ENCODE measurements at places on chromosomes 3 and 15. TPM values are rescaled to one million over a fixed set of nuclear protein-coding genes. Genes with fewer than 3 reads are reported as not detected.
A peak's percentile ranks its signal among the peaks of the same experiment; 100 is the strongest.

The SEMA6D gene
- 0.86 TPM for polyA plus RNA-seq

- DNase-seq, result peak; percentile 20
Measured at GRCh38 chr3:145898487-145898886, 262.5 kb downstream of the PLOD2 start.

GRCh38 chr15:58992181-58992580 is 4.7 kb downstream of the RNF111 start:
- no peak for DNase-seq

The PLEKHO2 gene
- polyA plus RNA-seq, result 32.3 TPM

DNA sequence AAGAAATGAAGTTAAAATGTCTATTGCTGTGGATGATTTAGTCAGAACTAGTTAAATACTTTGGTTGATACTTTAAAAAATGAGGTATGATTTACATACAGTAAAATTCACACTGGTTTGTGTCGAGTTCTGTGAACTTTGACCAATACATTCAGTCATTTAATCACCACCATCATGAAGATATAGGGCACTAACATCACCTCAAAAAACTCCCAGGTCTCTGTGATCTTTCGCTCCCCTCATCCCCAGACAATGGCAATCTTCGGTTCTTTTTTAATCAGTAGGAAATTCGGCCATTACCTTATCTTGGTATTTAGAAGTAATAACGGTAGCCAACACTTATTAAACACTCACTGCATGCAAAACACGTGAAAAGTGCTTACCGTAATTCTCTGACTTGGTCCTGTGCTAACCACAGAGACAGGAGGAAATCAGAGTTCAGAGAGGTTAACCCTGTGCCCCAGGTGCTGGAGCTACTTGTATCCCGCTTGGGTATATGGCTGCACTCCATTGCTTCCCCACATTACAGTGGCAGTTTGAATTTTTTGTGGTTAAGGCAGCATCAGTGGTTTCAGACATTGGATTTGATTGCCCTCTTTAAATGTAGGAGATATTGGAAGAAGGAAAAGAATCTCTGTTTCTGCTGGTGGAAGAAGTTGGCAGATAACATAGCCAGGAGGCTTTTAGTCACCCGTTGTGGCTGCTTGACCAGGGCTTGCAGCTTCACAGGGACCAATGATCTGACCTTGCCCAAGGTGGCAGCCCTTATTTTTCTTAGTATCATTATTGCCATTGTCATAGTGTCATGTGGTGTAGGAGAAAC is 4.2 kb downstream of the PLCL2 start:
- DNase-seq, result no peak

The FAM81A gene
- 0.70 TPM for polyA plus RNA-seq

- peak; percentile 94 for DNase-seq
Measured at GRCh38 chr3:13025090-13025489, 48.1 kb downstream of the IQSEC1 start.

GRCh38 chr3:159627634-159628033 is 361.0 kb upstream of the IL12A start:
- no peak for DNase-seq

DNA sequence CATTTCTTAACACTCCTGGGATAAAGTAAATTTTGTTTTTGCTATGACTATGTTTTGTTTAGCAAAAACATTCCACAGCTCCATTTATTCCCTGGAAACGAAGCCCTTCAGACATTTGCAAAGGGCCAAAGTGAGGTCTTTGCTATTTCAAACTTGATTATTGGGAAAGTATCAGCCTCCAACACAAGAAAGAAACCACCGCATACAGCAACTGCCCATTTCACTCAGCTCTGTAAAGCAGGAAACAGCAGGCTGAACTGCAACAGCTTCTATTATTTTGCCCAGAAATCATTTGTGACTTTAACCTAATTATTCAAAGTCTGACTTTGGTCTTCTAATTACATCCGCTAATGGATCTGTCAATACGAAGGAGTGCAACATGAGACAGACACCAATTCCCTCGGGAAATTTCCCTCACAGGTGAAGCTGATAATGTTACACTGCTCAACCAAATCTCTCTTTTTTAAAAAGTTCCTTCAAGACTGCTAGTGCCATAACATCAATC is 72.1 kb downstream of the RFTN1 start:
- DNase-seq, result peak; percentile 39

The BNC1 gene
- 4.3 TPM for polyA plus RNA-seq

DNA sequence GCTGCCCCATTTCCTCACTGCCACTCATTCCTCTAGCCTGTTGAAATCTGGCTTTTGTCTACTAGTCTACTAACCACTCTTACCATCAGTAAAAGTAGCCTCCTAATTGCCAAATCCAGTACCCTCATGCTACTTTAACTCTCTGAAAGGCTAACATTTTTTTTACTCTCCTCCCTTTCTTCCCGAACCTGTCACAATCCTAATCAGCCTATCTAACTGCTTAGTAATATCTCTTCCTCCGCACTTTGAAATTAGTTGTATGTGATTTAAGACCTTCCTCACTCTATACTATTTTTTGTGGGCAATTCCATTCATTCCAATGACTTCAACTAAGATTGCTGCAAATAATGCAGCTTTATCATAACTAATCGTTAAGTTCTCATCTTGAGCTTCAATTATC is 3.7 kb downstream of the SENP7 start:
- no peak for DNase-seq

- DNase-seq, result no peak
Measured at GRCh38 chr3:117489663-117490079, 780.1 kb downstream of the TUSC7 start.

GRCh38 chr3:3998140-3998922 is 199.1 kb downstream of the LRRN1 start:
- peak; percentile 1 for DNase-seq

- DNase-seq, result peak; percentile 73
Measured at GRCh38 chr3:141384157-141384556, 15.9 kb downstream of the ZBTB38 start.

The GPR156 gene
- 0.27 TPM for polyA plus RNA-seq

GRCh38 chr3:168467115-168467714 is 371.5 kb upstream of the GOLIM4 start:
- DNase-seq, result peak; percentile 32

- no peak for DNase-seq
Measured at GRCh38 chr15:27617013-27617412, 482.1 kb downstream of the OCA2 start.

DNA sequence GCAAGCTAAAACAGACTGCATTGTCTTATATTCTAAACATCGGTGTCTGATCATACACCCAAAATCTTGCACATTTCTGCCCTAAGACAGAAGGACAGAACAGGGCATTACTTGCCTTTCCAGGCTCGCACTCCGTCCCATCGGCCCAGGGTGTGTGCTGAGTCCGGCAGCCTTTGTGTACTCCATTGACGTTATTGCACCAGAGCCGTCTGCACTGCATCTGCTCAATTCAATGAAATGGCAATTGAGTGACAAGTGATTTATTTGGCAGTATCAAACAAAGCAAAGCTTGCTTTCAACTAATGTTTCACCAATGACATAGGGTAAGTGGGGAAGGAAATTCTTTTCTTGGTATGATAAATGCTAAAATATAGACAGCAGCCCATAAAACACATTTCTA is 40.0 kb downstream of the ADAMTS9 start:
- no peak for DNase-seq

The ZMAT3 gene
- polyA plus RNA-seq, result 40.1 TPM

DNA sequence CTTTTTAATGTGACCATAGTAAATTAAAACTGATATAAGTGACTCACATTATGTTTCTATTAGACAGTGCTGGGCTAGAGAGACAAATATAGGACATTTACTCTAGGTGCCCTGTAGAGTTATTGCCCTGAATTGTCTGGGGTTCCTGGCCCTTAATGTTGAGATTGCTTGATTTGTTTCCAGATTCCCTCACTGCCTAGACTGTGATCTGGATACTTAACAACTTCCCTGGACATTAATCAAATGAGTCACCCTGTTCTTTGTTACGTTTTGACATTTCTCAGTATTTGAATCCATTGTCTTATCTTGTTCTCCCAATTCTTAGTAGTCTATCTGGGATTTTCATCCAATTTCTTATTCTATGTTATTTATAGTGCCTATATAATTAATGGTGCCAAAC is 65.8 kb downstream of the DTWD1 start:
- peak; percentile 21 for DNase-seq

The LRRK1 gene
- 5.9 TPM for polyA plus RNA-seq

The VILL gene
- 2.9 TPM for polyA plus RNA-seq

DNA sequence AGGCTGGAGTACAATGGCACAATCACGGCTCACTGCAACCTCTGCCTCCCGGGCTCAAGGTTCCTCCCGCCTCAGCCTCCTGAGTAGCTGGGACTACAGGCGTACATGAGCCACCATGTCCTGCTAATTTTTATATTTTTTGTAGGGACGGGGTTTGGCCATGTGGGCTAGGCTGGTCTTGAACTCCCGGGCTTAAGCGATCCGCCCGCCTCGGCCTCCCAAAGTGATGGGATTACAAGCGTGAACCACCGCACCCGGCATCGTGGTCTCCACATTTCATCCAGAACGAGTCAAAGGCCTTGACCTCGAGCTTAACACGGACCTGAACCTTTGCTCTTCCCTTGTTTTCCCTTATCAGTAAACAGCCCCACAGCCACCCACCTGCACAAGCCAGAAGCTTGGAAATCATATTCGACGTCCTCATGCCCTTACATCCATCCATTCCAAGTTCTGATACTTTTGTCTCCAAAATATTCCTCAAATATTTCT is 1.4 kb upstream of the PTPN23 start:
- no peak for DNase-seq

- no peak for DNase-seq
Measured at GRCh38 chr3:94299716-94300115, 236.9 kb downstream of the NSUN3 start.

- DNase-seq, result peak; percentile 26
Measured at GRCh38 chr3:194046995-194047645, 88.8 kb upstream of the HES1 start.

DNA sequence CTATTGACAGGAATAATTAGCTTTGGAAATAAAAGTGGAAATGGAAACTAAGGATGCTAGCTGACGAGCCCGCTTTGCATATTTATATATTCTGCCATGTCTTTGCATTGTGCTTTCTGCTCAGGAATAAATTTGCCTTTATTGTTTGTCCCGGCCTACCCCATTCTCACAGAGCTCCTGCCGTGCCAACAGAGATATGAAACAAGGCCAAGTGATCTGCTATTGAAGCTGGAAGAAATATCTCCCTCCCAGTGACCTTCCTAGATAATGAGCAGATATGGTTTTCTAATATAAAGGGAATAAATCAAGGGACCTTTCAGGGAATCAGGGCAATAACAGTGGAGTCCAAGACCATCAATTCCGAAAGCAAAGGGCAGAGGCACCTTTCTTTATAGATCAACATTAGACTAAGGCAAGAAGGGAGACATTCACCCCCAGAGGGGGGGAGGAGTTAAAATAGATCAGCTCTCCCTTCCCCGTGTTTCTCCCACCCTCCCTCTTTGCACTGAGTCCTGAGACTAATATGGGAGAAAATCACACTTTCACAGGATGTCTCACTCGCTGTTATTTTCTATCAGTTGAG is 664.6 kb downstream of the AGBL1 start:
- no peak for DNase-seq
